Mesothelial cell of epicardium (in vitro differentiated cells): ENCODE measurements at places on chromosomes 5 and 9. TPM values are rescaled to one million over a fixed set of nuclear protein-coding genes. Genes with fewer than 3 reads are reported as not detected.

The ANKRD18B gene
- 0.82 to 3.2 TPM (median 1.6 TPM) in 3 replicates for total RNA-seq

DNA sequence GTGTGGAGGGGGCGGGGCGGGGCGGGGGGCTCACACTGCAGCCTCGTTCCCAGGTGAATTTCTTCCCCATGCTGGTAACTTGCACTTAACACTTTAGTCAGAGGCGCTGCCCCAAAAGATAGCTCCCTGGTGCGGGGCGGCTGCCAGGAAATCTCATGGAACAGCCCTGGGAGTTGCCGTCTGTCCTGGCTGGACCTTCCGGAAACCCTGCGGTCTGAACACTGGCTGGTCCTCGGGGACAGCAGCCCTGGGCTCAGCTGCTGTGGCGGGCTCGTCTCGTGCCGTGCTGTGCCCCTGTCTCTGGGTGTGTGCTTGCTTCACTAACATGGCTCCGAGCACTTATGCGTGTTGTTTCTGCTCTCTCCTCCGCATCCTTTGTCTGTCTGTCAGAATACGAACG lies 25.8 kb downstream of the PTGES2 start:
- H3K27ac ChIP-seq, result no peak overlapping the region
- H3K27me3 ChIP-seq, result no peaks in the 10 kb centered on the region
- no peak overlapping the region for H3K4me3 ChIP-seq

- H3K36me3 ChIP-seq, result no peaks in the 10 kb centered on the region
- H3K27me3 ChIP-seq, result no peaks in the 10 kb centered on the region
- no peak for DNase-seq
- H3K27ac ChIP-seq, result no peak overlapping the region
- H3K4me1 ChIP-seq, result no peaks in the 10 kb centered on the region
- no peak overlapping the region for H3K4me3 ChIP-seq
Observed at GRCh38 chr5:53373451-53374158, 106.8 kb upstream of the FST start.

- no peaks in the 10 kb centered on the region for H3K36me3 ChIP-seq
- no peak overlapping the region for H3K4me3 ChIP-seq
- H3K27me3 ChIP-seq, result peaks cover 11% of the 10 kb centered on the region
- no peak for DNase-seq
- peaks cover 33% of the 10 kb centered on the region for H3K4me1 ChIP-seq
- H3K27ac ChIP-seq, result no peak overlapping the region
Observed at GRCh38 chr9:115204904-115205453, 87.0 kb upstream of the TNC start.

- H3K27me3 ChIP-seq, result no peaks in the 10 kb centered on the region
- DNase-seq, result no peak
- peak overlapping the region; percentile 13 for H3K27ac ChIP-seq
Observed at GRCh38 chr5:90169078-90169477, 240.5 kb downstream of the CETN3 start.
